ENCODE measurements at places on chromosomes 2 and 18.
A peak's percentile ranks its signal among the peaks of the same experiment; 100 is the strongest.

DNA sequence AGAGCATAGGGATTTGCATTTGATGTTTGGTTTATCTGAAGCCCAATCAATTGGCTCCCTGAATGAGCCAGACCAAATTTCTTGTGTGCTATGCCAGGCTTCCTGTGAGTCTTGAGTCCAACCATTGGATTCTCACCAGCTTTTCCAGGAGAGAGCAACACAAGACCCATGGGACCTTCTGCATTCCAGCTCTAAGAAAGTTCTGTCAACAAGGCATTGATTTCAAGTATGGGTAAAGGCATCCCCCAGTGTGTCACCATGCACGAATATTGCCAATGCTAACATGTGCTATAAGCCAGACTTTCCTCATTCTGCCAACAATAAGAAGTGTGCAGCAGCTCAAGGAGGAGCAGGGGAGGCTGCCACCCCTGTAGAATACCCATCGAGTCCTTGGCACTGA lies 266.6 kb downstream of the ETAA1 start:
- no peak for DNase-seq

DNA sequence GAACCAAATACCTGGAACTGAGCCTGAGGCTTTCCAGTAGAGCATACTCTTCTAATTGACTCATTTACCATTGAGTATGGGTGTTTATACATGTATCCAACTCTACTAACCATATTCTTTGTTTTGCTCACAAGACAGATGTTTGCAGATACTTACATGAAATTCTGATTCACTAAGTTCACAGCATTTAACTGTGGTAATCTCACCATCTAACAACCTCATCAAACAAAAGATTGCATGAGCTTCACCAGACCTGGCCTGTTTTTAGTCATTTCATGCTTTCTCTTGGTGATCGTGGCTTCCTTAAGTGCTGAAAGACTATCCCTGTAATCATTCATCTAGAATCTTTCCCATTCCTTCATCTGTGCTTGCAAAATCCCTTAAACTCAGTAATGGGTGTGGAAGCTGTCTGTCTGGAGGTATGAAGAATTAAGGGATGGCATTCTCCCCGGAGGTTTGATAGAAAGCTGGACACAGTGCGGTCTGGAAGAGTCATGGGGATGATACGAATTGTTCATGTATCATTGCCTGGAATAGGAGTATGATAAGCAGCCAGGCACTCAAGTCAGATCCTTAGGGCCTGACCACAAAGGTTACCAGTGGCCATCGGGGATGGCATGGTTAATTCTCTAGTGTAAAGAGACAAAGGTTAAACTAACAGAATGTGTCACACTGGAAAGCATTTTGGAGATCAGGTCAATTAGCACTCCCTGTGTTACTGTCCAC lies 42.0 kb upstream of the IL1R1 start:
- DNase-seq: peak; percentile 78

- DNase-seq: peak; percentile 20
Observed at GRCh38 chr2:109005686-109006204, 16.7 kb upstream of the EDAR start.

DNA sequence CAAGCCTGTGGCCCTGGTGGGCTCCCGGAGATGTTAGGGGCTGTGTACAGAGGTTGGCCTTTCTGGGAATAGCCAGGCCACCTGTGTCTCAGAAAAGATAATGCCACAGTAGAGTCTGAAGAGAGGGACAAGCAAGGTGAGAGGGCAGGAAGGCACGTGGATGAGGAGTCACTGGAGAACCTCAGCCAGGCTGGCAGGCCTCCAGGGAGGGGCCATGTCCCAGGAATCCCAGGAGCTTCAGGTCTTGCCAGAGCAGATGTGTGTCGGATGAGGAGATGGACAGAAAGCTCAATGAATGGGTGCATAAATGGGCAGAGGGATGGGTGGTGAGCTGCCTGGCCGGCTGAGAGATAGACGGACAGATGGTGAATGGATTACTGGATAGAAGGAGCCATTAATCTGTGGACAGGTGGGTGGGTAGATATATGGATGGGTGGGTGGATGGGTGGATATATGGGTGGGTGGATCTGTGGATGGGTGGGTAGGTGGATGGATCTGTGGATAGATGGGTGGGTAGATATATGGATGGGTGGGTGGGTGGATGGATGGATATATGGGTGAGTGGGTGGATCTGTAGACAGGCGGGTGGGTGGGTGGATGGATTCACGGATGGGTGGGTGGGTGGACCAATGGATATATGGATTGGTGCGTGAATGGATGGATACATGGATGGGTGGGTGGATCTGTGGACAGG lies 7.9 kb upstream of the OTOF start:
- no peak for DNase-seq

- DNase-seq: peak; percentile 74
Observed at GRCh38 chr2:182593394-182593975, 122.6 kb upstream of the DNAJC10 start.

DNA sequence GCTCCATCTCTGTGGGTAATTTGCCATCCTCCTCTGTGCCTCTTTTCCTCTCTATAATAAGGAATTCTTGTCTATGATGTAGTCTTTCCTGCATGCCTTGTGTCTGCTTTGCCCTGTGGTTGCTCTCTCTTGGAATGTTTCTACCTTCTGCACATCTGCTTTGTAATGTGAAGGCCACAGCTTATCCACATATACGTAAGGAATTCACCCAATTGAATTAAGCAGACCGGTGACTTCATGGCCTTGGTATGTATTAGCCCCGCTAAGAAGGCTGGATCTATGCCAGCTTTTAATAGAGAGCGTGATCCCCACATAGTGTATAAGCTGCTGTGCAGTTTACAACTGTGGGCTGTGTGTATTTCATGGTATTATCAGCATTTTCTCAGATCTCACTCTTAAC lies 274.7 kb downstream of the RNF144A start:
- peak; percentile 71 for DNase-seq

- DNase-seq: peak; percentile 53
Observed at GRCh38 chr2:194203898-194204297, 1453.1 kb upstream of the SLC39A10 start.

- no peak for DNase-seq
Observed at GRCh38 chr18:59268721-59269562, 4.3 kb downstream of the RAX start.

DNA sequence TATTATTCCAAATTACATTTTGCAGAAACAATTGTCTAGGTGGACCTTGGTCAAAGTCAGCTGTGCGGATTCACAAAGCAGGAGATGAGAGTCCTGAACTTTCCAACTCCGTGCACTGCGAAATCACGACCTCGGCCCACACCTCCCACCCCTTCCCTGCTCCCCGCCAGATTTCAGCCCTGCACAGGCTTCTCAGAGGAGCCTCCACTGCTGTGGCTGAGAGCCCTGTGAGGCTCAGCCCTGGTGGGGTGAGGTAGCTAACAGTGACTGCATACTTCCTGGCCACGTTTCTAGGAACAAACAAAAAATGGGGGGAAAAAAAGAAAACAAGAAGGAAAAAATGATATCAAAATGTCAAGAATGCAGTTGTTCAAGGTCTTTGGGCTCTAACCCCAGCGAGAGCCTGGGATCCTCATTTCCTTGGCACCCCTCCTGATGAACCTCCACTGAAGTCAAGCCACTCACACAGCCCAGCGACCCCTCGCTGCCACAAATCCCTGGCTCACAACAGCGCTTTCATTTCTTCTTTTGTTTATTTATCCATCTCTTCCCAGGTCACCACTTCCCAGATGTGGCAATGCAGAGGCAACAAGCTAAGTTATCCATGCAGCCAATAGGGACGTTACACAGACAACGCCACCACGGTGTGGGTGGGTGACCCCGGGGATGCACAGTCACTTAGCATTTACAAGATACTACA lies 729.7 kb upstream of the ID2 start:
- DNase-seq: no peak

GRCh38 chr2:230575642-230576324 lies 136.9 kb upstream of the CAB39 start:
- peak; percentile 18 for DNase-seq

- DNase-seq: peak; percentile 87
Observed at GRCh38 chr18:63366213-63367052, 573 bp downstream of the KDSR start.

DNA sequence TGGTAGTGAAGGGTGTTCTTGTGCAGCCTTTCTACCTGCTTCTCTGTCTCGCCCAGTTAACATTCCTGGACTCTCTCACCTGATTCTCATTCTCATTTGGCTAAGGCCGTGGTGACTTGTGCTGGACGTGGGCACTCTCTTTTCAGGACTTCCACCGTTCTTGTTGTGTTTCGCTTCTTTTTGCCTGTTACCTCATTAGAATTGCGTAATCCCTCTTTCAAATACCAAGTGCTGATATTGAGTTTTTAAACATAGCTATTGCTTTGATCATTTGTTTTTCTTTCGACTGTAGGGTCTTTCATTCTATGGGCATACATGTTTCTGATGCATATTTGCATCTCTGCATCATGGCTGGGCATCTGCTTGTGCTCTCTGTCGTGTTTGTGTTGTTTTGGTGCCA lies 287.0 kb downstream of the ALPK2 start:
- DNase-seq: no peak

DNA sequence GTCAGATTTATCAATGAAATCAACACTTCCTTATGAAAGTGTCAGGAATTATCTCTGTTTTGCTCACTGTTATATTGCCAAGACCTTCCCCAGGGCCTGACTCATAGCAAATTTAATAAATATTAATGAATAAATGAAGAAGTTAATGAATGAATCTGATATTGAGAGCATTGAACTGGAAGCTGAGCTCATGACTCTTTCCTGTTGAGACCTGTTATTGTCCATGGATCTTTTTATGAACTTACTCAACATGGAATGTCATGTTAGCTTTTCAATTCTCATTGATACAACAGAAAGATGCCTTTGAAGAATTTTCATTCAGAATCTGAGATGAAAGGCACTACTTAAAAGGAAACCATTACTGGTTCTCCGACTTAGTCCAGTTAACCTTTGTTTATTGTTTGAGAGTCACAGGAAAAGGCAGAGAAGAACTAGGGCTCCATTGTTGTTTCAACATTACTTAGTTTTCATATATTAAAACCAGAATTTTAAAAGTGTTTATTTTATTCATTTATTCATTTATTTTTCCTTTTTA lies 90.4 kb upstream of the UNC80 start:
- DNase-seq: no peak

DNA sequence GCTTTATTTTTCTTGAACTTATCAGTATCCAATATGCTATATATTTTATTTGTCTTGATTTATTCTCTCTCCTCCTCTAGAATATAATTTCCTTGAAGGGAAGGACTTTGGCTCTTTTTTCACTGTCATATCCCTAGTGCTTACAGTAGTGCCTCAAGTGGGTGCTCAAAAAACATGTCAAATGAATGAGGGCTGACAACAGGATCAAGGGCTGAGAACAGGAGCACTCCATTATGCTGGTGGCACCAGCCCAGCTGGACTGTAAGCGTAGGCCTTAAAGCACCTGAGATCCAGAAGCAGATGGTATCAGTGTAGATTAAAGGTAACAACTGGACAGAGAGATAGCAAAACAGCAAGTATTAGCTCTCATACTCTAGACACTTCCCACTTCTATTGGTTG lies 46.3 kb downstream of the PMS1 start:
- DNase-seq: no peak

- no peak for DNase-seq
Observed at GRCh38 chr2:208017721-208018120, 7.6 kb downstream of the PLEKHM3 start.

- no peak for DNase-seq
Observed at GRCh38 chr2:107322416-107322815, 436.4 kb upstream of the ST6GAL2 start.

GRCh38 chr18:5196253-5197031 lies 615 bp downstream of the AKAIN1 start:
- no peak for DNase-seq
